ENCODE measurements at places on chromosomes 3 and 15.

DNA sequence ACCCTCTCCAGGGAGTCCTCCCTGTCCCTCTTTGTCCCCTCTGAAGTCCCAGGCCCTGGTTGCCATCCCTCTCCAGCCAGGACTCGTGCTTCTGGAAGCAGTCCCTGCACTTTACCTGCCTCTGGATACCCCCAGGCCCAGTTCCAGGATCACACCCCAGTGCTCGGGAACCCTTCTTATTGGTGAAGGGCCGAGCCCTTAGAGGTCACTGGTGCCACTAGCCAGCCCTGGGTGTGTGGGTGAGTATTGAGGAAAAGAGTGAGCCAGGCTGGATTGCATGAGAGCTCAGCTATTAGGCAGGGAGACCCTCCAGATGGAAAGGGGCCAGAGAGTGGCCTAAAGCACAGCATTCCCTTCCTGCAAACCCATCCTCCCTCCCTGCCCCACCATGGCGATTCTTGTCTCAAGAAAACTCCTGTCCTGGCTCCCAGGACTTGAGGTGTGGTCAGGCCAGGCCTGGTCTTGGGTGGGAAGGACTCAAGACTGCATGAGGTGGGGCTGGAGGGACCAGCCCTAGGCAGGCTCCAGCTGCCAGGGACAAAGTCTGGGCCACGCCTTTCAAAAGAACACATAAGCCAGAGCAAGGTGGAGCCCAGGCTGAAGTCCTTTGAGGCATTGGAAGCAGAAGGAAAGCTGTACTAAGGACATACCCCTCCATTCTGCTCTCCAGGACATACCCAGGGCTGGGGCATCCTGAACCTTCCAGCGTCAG, 4.8 kb upstream of the PHGR1 start:
- DNase-seq = no peak

DNA sequence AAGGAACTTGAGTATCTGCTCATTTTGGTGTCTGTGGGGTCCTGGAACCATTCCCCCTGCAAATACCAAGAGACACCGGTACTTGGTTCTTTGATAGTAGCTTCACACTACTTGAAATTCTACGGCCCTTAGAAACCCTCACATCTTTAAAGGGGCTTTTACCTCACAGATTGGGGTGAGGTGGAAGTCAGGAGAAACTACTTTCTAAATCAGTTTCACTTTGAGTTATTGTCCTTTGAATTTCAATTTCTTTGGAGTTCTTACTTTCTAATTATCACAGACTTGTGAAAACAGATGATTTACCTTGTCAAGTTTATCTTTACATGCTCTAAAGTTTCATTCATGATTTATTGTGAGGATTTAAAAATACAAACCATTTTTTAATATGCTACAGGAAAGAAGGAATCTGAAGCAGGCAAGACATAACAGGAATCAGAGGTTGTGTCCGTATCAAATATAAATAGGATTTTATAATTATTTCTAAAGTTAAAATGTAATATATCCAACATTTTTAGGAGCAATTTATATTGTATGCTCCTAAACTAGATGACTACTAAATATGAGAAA, 98.9 kb downstream of the NEDD4 start:
- DNase-seq = no peak

DNA sequence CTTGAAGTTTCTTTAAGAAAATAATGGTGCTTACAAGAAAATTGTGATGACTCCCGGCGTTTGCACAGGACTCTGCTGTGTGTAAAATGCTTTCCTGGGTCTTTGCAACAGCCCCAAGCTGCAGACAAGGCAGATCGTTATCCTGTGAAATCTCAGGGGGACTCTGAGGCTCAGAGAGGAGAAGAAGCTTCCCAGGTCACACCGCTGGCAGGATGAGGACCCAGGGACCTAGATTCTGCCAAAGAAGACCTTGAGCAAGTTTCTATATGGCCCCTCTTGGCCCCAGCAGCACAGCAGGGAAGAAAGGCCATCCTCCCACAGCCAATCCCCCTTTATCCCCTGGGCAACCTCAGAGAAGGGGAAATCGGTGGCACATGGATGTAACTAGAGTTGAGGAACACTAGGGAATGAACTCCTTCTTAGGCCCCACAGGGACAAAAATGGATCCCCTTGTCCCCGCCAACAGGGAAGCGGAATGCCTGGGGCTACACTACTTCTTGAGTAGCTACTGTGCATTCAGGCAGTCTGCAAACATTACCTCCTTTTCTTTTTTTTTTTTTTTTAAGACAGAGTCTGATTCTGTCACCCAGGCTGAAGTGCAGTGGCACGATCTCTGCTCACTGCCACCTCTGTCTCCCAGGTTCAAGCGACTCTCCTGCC, 72.8 kb downstream of the CPN2 start:
- DNase-seq = no peak

GRCh38 chr15:77857419-77857818, 220.1 kb downstream of the TBC1D2B start:
- no peak for DNase-seq

- DNase-seq = no peak
Observed at GRCh38 chr15:35673093-35673684, 127.2 kb upstream of the DPH6 start.

Data from NCI-H1092 treated with DMSO at 0.1 percent for 48 hours (cell line).